Aortic smooth muscle cell (primary cell): ENCODE measurements at places on chromosomes 2 and 18. TPM values are rescaled to one million over a fixed set of nuclear protein-coding genes. Genes with fewer than 3 reads are reported as not detected.

CNDP1 gene
- 0.06 TPM in 1 of 2 replicates, not detected in the other for total RNA-seq

TLX2 gene
- 0.06 TPM in 1 of 2 replicates, not detected in the other for total RNA-seq

ATF2 gene
- total RNA-seq, result 37.5 and 49.2 TPM in 2 replicates

HOXD4 gene
- 0.06 TPM in 1 of 2 replicates, not detected in the other for total RNA-seq

C2orf80 gene
- total RNA-seq, result not detected in 2 replicates

ARHGEF33 gene
- total RNA-seq, result 0.37 and 0.40 TPM in 2 replicates

TFPI gene
- 301 and 437 TPM in 2 replicates for total RNA-seq

SANBR gene
- total RNA-seq, result 15.8 and 16.6 TPM in 2 replicates

PUS10 gene
- total RNA-seq, result 6.3 and 6.5 TPM in 2 replicates

GCFC2 gene
- total RNA-seq, result 12.4 and 15.7 TPM in 2 replicates

EFR3B gene
- total RNA-seq, result 1.4 and 3.3 TPM in 2 replicates

MZT2B gene
- 187 and 204 TPM in 2 replicates for total RNA-seq

TMX3 gene
- total RNA-seq, result 85.1 and 103 TPM in 2 replicates

UGT1A3 gene
- not detected in 2 replicates for total RNA-seq

MATN3 gene
- total RNA-seq, result 0.26 and 0.44 TPM in 2 replicates

ZSWIM2 gene
- not detected in 2 replicates for total RNA-seq

PLGLB1 gene
- total RNA-seq, result 0.26 TPM in 1 of 2 replicates, not detected in the other

EN1 gene
- total RNA-seq, result not detected in 2 replicates

FHL2 gene
- 73.0 and 126 TPM in 2 replicates for total RNA-seq
